Stimulated activated CD4-positive, alpha-beta T cell treated with anti-CD3 and anti-CD28 coated beads, TNF-alpha, amount 100 ng/mL, for 1 hour (primary cell): ENCODE measurements at places on chromosomes 7 and 10.

GRCh38 chr7:149884016-149884415 is 10.2 kb downstream of the ATP6V0E2 start:
- no peak for DNase-seq

GRCh38 chr10:50346942-50347341 is 95.6 kb upstream of the ASAH2 start:
- DNase-seq, result no peak

GRCh38 chr7:93119191-93119905 is 1.6 kb upstream of the SAMD9 start:
- DNase-seq, result no peak

DNA sequence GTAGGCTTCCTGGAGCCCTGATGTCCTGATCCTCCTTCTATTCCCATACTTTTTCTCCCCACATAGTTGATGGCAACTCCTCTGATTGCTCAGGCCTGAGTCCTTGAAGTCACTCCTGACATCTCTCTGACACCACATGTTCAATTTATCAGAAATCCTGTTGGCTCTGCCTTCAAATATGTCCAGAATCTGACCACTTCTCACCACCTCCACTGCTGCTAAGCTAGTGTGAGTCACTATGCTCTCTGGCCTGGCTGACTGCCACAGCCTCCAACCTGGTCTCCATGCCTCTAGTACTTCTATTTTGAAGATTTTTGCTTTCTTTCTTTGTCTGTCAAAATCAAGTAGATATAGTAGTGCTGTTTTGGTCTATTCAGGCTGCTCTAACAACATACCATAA is 53.0 kb downstream of the TMEM229A start:
- no peak for DNase-seq

DNA sequence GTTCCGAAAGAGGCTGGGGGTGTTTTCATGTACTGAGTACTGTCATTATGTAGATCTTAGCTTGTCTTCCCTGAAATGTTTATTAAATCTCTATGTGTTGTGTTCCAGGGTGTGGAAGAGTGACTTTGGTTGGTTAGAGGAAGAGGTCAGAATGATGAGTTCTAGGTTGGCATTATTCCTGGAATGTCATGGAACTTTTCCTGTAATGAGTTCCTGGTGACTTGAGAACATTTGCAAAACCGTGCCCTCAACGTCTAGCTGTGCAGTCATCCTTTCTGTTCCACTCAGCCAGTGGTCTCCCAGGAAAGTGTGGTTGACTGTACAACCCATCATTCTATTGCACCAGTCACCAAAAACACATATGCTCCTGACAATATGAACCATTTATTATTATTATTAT is 129.6 kb downstream of the BICC1 start:
- no peak for DNase-seq

GRCh38 chr7:113698556-113699220 is 220.1 kb downstream of the PPP1R3A start:
- no peak for DNase-seq

GRCh38 chr10:133378251-133379096 is 588 bp upstream of the PAOX start:
- DNase-seq, result peak; percentile 51

DNA sequence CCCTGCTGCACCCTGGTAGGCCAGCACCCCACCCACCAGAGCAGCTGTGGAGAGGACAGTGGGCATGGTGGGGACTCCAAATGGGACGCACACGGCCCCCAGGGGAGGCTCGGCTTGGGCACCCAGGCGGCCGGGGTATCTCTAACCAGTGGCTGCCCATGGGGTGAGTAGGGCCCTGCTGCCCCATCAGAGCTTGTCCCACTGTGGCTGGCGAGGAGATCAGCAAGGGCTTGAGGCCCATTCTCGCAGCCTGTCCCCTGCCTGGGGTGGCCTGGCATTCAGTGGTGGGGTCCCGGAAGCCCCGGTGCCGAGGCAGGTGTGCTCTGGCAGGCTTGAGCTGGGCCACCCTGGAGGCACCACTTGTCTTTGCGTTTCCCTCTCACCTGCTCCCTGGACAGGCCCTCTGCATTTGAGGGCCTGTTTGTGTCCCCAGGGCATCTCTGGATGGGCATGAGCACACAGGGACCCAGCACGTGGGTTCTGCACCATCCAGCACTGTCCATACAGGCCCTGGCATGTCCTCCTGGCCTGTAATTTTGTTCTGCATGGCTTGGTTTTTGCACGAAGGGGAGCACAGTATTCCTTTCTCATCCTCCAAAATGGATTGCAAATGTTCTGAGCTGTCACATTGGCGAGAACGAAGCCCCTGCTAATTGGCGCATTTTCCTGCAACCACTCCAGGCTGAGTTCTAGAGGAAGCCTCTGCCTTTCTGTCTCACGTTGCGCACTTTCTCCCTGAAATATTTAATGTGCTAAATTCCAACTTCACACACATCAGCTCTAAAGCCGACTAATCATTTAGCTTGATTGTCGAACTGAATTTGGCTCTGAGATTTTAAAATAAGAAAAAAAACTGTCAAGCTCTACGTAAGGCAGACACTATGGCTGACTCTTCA is 27.2 kb downstream of the PWWP2B start:
- DNase-seq, result no peak

DNA sequence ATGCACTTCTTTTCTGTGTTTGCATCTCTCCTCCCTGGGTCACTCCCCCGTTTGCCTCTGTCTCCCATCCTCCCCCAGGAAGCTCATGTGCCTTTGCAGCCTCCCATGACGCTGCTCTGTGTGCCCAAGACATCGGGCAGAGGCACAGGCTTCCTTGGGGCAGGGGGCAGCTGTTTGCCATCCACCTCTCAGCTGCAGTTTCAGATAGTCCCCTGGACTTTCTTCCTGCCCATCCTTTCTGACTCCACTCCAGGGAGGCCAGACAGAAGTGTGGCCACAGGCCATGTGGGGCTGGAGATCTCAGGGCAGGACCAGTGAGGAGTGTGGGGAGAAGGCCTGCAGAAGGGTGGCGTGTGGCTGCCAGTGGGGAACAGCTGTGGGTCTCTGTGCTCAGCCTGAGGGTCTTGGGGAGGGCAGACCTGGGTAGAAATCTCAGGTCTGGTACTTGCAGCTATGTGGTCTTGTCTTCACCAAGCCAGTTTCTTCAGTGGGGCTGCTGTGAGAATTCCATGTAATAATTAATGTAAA is 10.6 kb upstream of the SAMD8 start:
- DNase-seq, result no peak

- no peak for DNase-seq
These were observed 11.7 kb downstream of the POLL start for GRCh38 chr10:101576211-101576863.

GRCh38 chr10:75432176-75432575 is 752 bp downstream of the LRMDA start:
- no peak for DNase-seq

- no peak for DNase-seq
These were observed 89.2 kb upstream of the FGL2 start for GRCh38 chr7:77288676-77289320.

GRCh38 chr10:43404704-43405084 is 4.3 kb downstream of the HNRNPF start:
- DNase-seq, result no peak

DNA sequence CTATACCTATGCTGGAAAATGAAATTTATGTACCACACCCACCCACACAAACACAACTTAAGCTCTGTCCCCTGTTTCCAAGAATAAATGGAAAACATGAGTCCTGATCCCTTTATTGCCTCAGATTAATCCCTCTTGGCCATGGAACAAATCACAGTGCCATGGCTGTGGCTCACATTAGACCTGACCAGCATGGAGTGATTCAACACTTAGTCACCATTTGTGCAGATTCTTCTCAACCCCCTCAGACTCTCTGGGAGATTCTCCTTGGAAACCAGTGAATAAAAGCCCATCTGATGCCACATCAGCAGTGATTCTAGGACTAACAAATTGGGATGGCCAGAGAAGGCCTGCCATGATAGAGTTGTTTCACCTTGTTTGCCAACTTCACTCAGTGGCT is 204.4 kb upstream of the TMEM72 start:
- no peak for DNase-seq

GRCh38 chr10:72616716-72617115 is 9.2 kb downstream of the MICU1 start:
- DNase-seq, result no peak

GRCh38 chr7:20383351-20383750 is 52.7 kb downstream of the ITGB8 start:
- no peak for DNase-seq
